ENCODE measurements at places on chromosomes 2 and 18.

DNA sequence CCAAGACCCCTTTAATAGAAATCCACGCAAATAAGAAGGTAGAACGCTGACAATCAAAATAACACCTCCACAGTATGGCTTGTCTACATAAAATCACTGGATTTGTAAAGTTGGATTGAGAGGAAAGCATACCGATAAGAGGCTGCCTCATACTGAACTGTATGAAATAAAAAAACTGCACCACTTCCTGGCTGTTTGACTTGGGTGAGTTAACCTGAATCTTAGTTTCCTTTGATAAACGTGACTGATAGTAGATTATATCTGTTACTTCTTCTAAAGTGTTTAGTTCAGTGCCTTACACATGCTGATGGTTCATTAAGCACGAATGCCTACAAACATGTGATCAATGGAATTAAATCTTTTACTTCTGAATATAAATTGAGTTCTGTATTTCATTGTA, 140.4 kb upstream of the RNF152 start:
- H3K4me1 ChIP-seq: no peaks in the 10 kb centered on the region
- no peaks in the 10 kb centered on the region for H3K27me3 ChIP-seq
- DNase-seq: no peak

DNA sequence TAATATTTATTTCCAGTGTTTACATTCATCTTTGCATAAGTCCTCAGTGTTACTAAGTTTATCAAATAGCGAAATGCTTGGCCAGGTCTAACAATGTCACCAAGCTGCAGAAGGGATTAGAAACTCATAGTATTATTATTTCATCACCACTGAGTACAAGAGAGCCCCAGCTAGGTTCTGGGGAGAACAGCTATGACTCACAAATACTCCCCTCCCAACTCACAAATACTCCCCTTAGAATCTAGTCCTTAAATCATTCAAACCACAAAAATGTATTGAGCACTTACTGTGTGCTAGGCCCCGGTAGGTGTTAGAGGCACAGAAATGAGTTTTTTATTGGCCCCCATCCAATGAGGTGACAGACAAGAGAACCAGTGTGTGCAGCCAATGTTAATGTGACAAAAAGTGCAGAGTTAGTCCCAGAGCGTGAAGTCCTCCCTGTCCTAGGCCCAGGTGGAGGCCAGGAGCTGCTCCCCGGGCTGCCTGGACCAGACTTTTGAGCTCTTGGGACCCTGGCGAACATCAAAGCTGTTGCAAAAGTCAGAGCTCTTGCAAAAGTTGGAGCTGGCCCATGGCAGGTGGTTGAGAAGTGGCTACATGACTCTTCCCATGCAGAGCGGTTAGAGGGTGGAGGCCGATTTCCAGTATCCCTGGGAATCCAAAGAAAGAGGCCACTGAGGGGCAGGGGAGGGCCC, 9.8 kb downstream of the STEAP3 start:
- H3K4me3 ChIP-seq: no peak overlapping the region
- no peak overlapping the region for H3K27ac ChIP-seq
- H3K27me3 ChIP-seq: no peaks in the 10 kb centered on the region
- no peaks in the 10 kb centered on the region for H3K36me3 ChIP-seq

GRCh38 chr18:76823161-76823538, 793 bp downstream of the ZNF236 start:
- peak overlapping the region; percentile 30 for H3K4me3 ChIP-seq
- peaks cover 2% of the 10 kb centered on the region for H3K4me1 ChIP-seq
- no peaks in the 10 kb centered on the region for H3K27me3 ChIP-seq
- peak overlapping the region; percentile 85 for H3K27ac ChIP-seq
- no peaks in the 10 kb centered on the region for H3K36me3 ChIP-seq
- peak; percentile 36 for DNase-seq

- H3K4me3 ChIP-seq: no peak overlapping the region
- H3K36me3 ChIP-seq: no peaks in the 10 kb centered on the region
- no peak overlapping the region for H3K27ac ChIP-seq
- peak; percentile 94 for DNase-seq
Measured at GRCh38 chr2:203578759-203579643, 43.9 kb upstream of the RAPH1 start.

- H3K36me3 ChIP-seq: no peaks in the 10 kb centered on the region
- no peaks in the 10 kb centered on the region for H3K27me3 ChIP-seq
- H3K4me1 ChIP-seq: no peaks in the 10 kb centered on the region
- DNase-seq: no peak
Measured at GRCh38 chr18:69586537-69586936, 185.8 kb downstream of the DOK6 start.

DNA sequence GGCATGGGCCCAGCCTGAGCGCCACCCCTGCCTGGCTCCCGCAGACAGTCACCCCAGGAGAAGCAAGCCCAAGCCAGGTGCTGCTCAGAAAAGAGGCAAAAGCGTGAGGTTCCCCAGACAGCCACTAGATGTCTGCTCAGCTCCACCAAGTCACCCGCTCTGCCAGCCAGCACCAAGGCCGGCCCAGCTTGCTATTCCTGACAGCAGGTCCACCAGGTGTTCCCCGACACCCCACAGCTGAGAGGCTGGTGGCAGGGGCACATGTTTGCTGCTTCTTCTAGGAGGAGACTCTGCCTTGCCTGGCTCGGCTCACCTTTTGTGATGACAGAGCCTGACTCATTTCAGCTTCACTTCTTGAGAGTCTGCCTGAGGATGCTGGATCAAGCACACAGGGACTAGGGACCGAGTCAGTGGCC, 206.7 kb downstream of the MGAT5 start:
- no peak overlapping the region for H3K27ac ChIP-seq
- no peaks in the 10 kb centered on the region for H3K36me3 ChIP-seq
- no peaks in the 10 kb centered on the region for H3K27me3 ChIP-seq
- no peak overlapping the region for H3K4me3 ChIP-seq
- peak; percentile 87 for DNase-seq

GRCh38 chr2:75424936-75425619, 135.7 kb downstream of the EVA1A start:
- DNase-seq: peak; percentile 52
- H3K4me1 ChIP-seq: peaks cover 12% of the 10 kb centered on the region
- H3K4me3 ChIP-seq: no peak overlapping the region
- H3K27me3 ChIP-seq: no peaks in the 10 kb centered on the region
- H3K36me3 ChIP-seq: no peaks in the 10 kb centered on the region
- no peak overlapping the region for H3K27ac ChIP-seq

DNA sequence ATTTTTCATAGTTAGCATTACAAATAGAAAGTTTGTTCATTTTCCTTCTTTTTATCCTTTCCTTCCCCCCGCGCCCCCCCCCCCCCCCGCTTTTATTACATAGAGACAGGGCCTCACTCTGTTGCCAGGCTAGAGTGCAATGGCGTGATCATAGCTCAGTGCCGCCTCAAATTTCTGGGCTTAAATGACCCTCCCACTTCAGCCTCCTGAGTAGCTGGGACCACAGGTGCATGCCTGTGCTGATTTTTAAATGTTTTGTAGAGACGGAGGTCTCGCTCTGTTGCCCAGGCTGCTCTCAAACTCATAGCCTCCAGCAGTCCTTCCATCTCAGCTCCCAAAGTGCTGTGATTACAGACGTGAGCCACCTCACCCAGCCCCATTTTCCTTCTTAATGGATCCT, 91.2 kb upstream of the ALPP start:
- no peaks in the 10 kb centered on the region for H3K36me3 ChIP-seq
- H3K4me3 ChIP-seq: no peak overlapping the region
- H3K4me1 ChIP-seq: no peaks in the 10 kb centered on the region
- no peaks in the 10 kb centered on the region for H3K27me3 ChIP-seq
- no peak for DNase-seq

GRCh38 chr2:196914867-196915460, 11.5 kb downstream of the PGAP1 start:
- no peak overlapping the region for H3K4me3 ChIP-seq
- DNase-seq: no peak
- no peaks in the 10 kb centered on the region for H3K4me1 ChIP-seq

GRCh38 chr2:5692561-5693286, 540 bp downstream of the SOX11 start:
- peak; percentile 67 for DNase-seq
- no peaks in the 10 kb centered on the region for H3K36me3 ChIP-seq
- H3K27ac ChIP-seq: peak overlapping the region; percentile 68
- peak overlapping the region; percentile 94 for H3K4me3 ChIP-seq

DNA sequence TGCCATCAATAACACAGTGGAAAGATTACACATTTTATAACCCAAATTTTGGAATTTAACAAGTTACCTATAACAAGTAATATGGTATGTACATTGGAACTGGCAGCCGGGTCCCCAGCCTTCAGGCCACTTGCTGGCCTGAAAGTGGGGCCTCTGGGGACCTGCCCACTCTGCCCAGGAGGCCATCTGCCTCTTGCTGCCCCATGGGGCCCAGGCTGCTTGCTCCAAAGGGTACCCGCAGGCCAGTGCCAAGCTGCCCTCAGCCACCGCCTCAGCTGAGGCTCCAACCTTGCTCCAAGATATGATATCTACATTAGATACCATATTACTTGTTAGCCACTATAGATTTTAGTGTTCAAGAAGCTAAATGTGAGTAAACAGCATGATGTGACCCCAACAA, 120.8 kb upstream of the TMEFF2 start:
- no peak overlapping the region for H3K27ac ChIP-seq
- no peaks in the 10 kb centered on the region for H3K27me3 ChIP-seq
- DNase-seq: no peak
- no peaks in the 10 kb centered on the region for H3K4me1 ChIP-seq
- H3K4me3 ChIP-seq: no peak overlapping the region

DNA sequence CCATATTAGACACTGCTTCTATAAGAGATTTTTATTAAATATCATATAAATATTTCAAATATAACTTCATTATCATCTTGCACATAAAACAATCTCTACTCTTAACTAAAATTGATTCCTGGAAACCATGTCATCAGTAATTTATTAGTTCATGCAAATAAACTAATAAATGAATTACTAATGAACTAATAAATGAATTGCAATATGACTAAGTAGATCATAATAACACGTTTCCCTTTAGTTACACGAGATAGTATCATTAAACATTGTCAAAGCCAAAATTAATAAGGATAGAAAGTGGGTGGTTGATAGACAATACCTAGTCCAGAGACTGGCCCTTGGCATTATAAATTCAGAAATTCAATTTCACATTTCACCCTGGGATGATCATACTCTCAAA, 26.1 kb downstream of the METTL4 start:
- no peak for DNase-seq
- no peaks in the 10 kb centered on the region for H3K27me3 ChIP-seq
- no peak overlapping the region for H3K27ac ChIP-seq
- H3K4me3 ChIP-seq: no peak overlapping the region
- H3K4me1 ChIP-seq: no peaks in the 10 kb centered on the region

Measured in mesendoderm (in vitro differentiated cells).